Stimulated activated CD4-positive, alpha-beta T cell treated with anti-CD3 and anti-CD28 coated beads, Interleukin-4, amount 100 ng/mL, for 48 hours (primary cell): ENCODE measurements at places on chromosomes 5 and 9.

- DNase-seq, result no peak
Measured at GRCh38 chr5:56861893-56862485, 46.6 kb downstream of the MAP3K1 start.

GRCh38 chr9:104774132-104774531, 10.2 kb downstream of the NIPSNAP3B start:
- DNase-seq, result no peak

DNA sequence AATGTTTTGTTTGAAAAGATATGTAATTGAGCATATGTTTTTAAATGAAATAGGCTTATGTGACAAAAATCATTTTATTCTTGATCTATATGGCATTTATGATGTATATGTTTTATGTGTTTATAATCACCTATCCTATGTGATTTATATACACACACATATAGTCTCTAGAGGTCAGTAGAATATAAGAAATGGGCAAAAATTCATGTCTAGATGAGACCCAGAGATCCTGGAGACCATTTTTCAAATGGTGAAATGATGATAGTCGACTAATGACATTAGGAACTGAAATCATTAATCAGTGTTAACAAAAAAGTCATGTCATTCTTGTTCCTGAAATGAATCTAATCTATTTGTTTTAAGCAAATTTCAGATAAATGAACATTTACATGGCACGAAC, 709.2 kb upstream of the WWC1 start:
- DNase-seq, result no peak

DNA sequence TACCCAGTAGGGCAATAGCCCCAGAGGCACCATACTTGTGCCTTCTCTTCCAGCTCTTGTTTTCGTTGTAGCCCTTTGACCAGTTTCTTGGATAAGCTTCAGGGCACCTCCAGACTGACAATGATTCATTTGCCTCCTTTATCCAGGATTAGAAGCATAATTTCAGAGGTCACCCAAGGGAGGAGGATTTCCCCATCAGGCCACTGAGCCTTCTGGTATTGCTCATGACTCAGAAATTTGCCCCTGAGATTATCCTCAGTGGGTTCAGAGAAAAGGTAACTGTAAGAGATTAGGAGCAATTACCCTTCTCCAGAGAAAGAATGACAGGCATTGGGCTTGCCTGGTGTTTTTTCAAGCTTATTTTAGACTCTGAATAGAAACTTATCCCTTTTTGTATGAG, 147.9 kb downstream of the MSX2 start:
- DNase-seq, result no peak

DNA sequence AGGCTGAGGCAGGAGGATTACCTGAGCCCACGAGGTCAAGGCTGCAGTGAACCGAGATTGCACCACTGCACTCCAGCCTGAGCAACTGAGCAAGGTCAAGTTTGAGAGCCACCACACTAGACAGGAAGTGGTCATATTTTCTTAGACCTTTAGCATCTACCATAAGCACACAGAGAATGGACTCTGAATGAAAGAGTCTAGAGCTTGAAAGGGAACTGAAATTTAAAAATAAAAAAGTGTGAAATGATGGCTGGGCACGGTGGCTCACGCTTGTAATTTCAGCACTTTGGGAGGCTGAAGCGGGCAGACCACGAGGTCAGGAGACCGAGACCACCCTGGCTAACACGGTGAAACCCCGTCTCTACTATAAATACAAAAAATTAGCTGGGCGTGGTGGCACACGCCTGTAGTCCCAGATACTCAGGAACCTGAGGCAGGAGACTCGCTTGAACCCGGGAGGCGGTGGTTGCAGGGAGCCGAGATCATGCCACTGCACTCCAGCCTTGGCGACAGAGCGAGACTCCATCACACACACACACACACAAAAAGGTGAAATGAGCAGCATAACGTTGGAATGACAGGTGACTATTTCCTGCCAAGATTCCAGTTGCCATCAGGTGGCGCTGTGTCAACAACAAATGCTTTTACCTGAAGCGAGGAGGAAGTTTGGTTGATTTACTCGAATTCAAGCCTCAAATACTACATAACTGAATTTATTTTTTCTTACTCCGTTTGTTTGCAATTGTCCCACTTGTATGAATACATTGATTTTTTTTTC, 21.3 kb upstream of the AK3 start:
- DNase-seq, result peak; percentile 67

DNA sequence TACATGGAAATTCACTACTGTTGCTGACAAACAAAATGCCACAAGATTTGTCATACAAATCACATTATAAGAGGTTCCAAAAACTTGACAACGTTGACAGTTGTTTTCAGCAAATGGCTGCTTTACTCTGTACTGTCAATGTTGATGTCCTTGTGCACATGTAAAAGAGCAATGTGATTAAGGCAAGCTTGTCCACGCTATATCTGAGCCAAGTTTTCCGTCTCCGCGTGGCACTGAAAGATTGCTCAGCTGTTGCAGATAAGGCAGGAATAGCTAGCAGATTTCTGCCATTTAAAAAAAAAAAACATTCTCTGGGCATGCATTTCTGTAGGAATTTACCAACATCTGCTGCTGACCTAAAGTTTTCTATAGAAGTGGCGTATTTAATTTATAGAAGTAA, 46.4 kb upstream of the MEF2C start:
- DNase-seq, result no peak

DNA sequence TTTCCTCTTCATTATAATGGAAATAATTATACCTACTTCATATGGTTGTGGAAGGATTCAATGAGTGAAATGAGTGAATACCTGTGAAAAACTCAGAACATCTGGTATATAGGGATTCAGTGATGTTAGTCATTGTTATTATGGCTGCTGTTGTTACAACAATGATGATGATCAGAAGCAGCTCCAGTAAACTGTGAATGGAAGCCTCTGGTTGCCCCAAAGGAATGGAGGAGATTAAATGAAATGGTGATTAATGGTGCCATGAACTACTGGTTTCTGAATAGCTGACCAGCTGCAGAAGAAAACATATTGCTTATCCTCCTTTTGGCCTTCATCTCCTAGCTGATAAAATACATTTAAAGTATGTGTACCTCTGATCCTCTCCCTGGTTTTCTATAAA, 372.0 kb downstream of the ARHGEF28 start:
- DNase-seq, result no peak

- DNase-seq, result no peak
Measured at GRCh38 chr5:109455598-109456096, 45.9 kb upstream of the PJA2 start.

DNA sequence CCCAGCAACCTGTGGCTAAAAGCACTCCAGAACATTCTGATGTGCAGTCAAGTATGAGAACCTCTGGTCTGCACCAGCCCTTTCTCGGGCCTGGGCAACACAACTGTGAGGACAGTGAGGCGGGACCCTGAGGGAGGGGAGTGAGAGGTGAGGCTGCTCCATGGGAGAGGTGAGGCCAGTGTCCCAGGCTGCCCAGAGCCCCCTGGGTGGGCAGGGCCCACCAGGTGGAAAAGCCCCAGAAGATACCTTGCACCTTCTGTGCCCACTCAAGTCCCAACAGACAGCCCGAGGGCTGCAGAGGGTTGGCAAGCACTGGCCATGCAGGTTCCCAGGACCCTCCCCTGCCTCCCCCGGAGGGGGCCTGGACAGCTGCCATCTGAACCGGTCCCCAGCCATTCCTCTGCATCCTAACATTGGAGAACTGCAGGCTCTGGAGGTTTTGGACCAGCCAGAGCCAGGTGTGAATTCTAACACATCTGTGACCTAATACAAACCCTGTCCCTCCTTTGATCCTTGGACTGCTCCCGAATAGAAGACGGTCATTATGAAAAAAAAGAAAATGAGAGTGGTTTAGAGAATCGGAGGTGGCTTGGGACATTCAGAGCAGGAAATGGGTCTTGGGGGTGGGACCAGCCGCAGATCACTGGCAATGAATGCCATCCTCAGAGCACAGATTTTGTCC, 57.0 kb downstream of the DUSP1 start:
- no peak for DNase-seq

DNA sequence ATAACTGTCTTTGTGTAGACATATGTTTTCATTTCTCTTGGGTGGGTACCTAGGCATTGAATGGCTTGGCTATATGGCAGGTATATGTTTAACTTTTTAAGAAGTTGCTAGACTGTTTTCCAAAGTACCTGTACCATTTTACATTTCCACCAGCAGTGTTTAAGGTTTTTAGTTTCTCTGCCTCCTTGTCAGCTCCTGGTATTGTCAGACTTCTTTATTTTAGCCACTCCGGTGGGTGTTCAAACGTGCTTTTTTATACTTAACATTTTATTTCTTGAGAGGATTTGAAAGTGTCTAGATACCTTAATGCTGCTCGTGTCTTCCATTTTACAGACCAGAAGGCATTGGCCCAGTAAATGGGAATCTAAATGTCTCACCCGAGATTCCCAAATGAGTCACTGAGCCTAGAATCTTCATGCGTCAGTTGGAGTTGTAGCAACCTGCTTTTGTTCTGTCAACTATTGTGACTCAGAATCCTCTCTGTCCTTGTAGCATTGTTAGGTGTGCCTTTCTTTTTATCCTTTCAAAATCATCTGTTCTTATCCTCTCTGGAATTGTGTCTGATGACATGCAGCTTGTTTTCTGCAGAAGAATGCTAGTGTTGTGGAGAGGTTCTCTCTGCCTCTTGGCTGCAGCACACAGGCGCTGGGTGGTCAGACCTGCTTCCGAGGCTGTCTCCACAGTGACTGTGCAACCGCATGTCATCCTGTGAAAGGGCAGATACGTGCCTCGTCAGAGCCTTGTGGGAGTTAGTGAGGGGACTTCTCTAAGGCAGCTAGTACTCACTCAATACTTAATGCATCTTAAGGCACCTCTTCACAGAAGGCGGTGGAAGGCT, 291.8 kb downstream of the AOPEP start:
- no peak for DNase-seq

DNA sequence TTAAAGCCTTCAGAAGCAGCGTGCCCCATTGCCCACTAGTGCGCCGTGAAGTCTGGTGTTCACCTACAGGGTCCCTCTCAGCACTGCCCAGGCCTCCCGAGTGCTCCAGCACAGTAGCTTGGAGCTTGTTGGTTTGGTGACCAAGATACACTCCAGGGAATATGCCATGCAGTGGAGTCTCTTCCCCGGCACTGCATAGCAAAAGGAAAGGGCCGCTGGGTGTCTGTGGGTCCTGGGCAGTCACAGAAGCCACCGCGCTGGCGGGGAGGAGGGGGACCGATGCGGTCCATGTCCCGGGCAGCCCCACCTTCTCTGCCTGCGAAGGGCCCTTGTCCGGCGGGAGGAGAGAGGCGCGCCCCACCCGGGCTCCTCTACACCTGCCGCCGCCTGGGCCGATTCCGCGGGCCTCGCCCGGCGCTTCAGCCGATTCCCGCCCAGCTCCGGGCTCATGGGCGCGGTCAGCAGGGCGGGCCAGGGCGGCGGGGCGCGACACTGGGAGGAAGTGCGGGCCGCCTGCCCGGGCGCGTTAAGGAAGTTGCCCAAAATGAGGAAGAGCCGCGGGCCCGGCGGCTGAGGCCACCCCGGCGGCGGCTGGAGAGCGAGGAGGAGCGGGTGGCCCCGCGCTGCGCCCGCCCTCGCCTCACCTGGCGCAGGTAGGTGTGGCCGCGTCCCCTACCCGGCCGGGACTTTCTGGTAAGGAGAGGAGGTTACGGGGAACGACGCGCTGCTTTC, at the start of gene SYK:
SYK (plus strand) TSS at position 579 of the 732 bp plus-strand sequence. CDS start 42,080 bp downstream, outside the sequence.
- no peak for DNase-seq

DNA sequence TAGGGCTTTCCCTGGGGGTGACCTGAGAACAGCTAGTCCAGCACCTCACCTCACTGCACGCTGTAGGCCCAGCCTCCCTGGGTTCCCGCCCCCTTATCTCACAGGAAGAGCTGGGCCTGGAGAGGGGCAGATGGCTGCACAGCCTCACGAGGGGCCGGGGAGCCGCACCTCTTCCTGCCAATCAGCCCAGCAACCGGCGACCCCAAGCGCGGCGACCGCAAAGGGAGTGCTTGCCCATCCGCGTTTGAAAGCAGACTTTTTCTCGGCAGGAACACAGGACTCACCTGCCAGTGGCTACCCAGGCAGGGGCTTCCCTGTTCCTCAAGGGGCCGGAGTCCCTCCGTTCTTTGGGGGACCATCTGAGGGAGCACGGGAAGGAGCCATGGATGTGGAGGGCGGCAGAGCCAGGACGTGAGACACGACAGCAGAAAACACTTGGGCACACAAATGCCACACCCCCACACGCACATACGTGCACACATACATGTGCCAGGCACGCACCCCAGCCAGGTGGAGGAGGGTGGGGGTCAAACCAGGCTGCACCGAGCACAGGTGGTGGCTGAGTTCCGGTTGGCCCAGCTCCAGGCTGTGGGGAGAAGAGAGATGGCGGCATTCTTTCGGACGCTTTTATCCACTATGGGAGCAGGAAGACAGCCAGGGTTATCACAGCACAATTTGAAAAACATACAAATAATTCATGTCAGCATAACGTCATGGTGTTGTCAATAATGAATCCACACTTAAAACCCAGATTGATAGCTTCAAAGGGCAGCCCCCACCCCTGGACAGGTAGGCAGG, 11.3 kb downstream of the TMEM250 start:
- no peak for DNase-seq

GRCh38 chr9:137685741-137686420, 67.1 kb downstream of the EHMT1 start:
- DNase-seq, result no peak

- no peak for DNase-seq
Measured at GRCh38 chr9:37972351-37972848, 68.5 kb upstream of the SLC25A51 start.

DNA sequence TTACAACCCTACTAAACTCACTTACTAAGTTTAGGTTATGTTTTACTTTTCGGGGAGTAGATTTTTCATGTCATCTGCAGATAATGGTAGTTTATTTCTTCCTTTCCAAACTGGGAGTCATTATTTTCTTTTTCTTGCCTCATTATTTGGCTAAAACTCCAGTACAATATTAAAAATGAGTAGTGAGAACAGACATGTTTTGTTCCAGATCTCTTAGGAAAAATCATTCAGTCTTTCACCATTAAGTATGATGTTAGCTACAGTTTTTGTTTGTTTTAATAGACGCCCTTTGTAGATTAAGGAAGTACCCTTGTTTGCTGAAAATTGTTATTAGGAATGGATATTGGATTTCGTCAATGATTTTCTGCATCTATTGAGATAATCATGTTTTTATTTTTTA, 472.0 kb upstream of the PAPPA start:
- DNase-seq, result no peak

GRCh38 chr9:36011379-36011778, 25.3 kb upstream of the RECK start:
- DNase-seq, result no peak

- DNase-seq, result no peak
Measured at GRCh38 chr5:155252025-155252424, 238.5 kb downstream of the KIF4B start.
